ENCODE measurements at places on chromosomes 5 and 9.

DNA sequence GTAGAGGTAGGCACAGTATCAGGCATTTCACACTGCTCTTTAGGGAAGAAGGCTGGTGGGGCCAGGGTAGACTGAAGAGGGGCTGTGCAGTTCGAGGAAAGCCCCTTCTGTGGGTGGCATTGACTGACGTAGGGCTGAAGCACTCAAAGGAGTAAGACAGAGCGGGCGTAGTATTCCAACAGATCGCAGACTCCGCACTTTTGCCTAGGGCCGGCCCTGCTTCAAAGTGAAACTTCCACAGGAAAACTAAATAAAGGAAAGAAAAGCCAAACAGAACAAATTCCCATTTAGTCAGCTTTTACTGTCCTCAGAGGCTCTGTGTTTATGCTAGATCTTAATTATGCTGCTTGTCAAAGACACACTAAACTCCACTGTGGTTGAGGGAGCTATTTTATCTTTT lies 493.0 kb upstream of the WWC1 start:
- DNase-seq = no peak

DNA sequence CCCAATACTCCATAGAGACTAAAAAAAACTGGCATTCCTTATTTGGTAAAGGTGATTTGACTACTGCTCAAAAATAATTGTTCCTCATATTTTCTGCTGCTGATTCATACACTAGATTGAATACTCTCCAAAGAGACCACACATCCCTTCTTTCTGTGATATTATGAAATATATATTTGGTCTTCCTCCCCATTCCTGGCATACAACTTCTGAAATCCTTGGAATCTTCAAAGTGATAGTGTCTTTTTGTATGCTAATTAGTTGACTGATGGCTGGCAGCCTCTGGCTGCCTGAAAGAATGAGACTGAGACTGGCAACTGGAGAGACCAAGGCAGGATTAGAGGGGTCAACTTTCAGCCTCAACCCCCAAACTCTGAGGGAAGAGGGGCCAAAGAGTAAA lies 348.0 kb upstream of the RFX3 start:
- no peak for DNase-seq

DNA sequence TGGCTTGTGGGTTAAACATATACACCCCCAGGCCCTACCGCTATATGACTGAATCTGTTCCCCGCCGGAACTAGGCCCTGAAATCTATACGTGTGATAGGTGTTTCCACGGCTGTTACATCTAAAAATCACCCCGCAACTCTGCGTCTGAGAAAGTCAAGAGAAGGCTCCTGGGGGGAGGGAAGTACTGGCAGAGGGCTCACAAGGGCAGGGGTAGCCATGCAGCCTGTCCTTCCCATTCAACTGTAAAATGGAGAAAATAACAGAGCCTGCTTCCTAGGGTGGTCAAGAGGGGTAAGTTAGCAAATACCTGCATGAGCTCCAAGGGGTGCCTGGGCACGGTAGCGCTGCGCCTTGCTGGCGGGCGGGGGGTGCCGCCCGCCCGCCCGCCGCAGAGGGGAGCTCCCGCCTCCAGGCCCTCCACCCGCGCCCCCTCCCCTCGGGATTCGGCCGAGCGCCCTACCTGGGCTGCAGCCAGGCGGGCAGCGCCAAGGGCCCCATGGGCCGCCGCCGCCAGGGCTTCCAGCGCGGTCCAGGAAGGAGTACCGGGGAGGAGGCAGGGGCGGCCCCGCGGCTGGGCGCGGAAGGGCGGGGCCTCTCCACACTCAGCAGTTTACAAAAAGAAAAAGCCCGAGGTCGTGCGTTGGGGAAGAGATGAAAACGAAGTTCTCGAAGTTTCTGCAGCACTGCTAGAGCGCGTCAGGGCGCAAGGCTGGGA lies at the start of gene HACD4:
HACD4 (minus strand) TSS at position 550 of the 717 bp plus-strand sequence; CDS start at position 500, 50 bp downstream.
- DNase-seq = peak; percentile 62

DNA sequence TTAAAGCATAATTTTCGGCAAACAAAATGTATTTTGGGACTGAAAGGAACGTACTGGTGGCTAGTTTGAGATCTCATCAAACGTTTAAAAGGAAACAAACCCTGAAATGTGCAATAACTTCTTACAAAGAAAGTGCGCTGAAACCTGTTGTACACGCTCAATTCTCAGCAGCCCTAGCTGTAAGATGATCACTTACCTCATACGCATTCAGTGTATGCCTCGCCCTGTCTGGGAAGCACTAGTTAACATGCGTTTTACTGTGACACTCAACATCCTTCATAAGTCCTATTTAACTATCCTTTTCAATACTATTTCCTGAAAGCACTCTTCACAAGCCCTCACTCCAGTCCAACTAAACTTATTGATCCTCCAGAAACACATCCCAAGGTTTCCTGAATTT lies 485.0 kb upstream of the EDIL3 start:
- DNase-seq = no peak

GRCh38 chr9:136719195-136719880 lies 7.0 kb downstream of the DIPK1B start:
- DNase-seq = peak; percentile 54

DNA sequence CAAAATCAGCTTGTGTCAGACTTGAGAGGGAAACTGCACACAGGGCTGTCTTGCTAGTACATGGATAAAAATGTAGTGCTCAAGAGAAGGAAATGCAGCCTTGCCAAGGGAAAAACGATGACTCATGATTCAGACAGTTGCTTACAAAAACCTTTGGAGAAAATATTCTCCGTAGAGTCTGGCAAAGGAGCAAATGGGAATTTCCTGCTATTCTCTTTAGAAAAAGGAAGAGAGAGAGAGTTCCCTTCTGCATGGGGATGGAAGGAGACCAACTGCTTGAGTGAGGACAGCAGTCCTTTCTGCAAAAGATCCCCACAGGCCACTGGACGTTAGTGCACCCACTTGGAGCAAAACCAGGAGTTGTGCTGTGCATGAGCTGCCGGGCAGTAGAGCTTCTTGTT lies 7.6 kb downstream of the IFNB1 start:
- no peak for DNase-seq

DNA sequence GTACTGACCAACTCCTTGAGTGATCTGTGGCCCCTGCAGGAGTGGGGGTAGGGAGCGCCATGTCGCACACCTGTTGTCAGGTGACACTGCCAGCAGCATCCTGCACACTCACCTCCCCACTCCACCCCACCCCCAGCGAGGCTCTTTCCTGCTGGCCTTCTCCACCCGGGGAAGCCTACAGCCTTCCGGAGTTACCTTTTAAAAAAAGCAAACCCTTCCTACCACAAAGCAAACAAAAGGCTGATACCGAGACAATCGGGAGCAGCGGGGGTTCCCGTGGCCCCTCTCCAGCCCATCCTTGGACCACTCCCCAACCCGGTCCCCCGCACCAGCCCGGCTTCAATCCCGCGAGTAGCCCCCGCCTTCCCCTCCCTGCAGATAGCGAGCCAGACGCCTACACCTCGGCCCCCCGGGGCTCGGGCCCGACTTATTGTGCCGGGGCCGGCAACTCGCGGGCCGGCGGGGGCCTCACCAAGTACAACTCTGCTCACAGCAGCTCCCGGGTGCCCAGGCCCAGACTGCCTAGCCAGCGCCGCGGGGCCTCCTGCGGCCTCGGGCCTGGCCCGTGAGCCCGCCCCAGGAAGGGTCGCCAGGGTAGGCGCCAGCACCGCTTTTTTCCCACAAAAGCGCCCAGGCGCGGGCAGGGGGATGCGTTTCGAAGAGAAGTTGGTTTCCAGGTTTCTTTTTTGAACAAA lies 724 bp downstream of the MACROH2A1 start:
- peak; percentile 30 for DNase-seq

DNA sequence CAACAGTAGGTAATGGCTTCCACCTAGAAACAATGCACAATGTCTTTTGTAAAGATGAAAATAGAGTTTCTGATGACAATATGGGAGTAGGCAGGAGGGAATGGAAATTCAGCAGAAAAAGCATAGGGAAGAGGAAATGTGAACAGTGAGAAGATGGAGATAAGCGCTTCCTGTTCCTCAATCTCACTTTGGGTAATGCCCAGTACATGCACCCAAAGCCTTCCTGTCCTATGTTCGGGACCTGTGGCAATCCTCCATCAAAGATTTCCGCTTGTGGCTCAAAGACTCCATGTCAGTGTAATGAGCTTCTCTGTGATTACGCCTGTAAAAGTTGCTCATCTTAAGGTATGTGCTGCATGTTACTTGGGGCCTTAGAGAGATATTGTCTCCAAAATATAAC lies 2.7 kb downstream of the UGT3A1 start:
- no peak for DNase-seq

GRCh38 chr9:116662646-116663310 lies 24.3 kb upstream of the TRIM32 start:
- no peak for DNase-seq

DNA sequence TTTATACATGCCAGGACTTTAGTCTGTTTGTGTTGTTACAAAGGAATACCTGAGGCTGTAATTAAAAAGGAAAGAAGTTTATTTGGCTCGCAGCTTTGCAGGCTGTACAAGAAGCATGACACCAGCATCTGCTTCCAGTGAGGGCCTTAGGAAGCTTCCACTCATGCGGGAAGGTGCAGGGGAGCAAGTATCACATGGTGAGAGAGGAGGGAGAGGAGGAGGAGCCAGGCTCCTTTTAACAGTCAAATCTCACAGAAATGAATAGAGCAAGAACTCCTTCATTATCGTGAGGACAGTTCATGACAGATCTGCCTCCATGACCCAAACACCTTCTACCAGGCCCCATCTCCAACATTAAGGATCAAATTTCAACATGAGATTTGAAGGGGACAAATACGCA lies 18.7 kb upstream of the C5orf46 start:
- DNase-seq = no peak

DNA sequence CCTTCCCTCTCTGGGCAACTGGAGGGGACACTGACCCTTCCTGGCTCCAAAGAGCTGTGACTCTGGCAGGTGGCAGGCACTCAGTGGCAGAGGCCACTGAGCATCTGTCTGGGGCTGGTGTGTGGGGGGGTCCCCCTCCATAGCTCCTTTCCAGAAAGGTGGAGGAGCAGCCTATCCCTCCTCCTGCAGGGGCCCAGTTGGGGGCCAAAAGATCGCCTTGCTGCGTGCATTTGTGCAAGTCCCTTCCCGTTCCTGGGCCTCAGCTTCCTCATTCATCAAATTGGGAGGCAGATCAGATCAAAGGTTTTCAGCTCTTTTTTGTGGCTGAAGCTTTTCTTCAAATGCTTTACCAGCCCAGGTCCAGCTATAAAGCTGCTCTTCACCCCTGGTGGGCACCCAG lies 77.7 kb downstream of the NTNG2 start:
- DNase-seq = no peak

- DNase-seq = no peak
Observed at GRCh38 chr9:88041447-88041846, 67.1 kb upstream of the CDK20 start.

- no peak for DNase-seq
Observed at GRCh38 chr5:180816608-180817534, 14.3 kb upstream of the MGAT1 start.

GRCh38 chr5:131260895-131261294 lies 3.0 kb upstream of the CDC42SE2 start:
- no peak for DNase-seq

GRCh38 chr5:176630681-176631222 lies 277 bp downstream of the EIF4E1B start:
- DNase-seq = no peak

- no peak for DNase-seq
Observed at GRCh38 chr9:94896512-94896911, 170.0 kb downstream of the AOPEP start.

DNA sequence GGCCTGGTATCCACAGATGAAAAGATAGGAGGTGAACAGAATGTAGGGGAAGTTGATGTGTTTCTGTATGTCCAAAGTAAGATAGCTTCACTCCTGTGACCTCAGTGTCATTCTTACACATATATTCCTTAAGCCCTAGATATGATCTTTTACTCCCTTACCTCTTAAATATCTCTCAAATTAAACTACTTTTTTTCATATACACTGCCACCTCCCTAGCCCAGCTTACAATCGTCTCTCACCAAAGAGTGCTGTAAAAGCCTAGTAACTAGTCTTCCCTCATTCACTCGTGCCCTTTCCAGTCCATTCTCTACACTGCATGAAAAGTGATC lies 5.3 kb downstream of the DNAI1 start:
- DNase-seq = no peak

GRCh38 chr5:36492984-36493654 lies 113.3 kb upstream of the SLC1A3 start:
- no peak for DNase-seq

GRCh38 chr9:14710804-14711203 lies 11.7 kb downstream of the CER1 start:
- no peak for DNase-seq

- no peak for DNase-seq
Observed at GRCh38 chr9:22916148-22916547, 469.5 kb downstream of the DMRTA1 start.

- no peak for DNase-seq
Observed at GRCh38 chr9:122897969-122898368, 7.2 kb downstream of the RC3H2 start.

- DNase-seq = no peak
Observed at GRCh38 chr9:133687856-133688761, 50.0 kb downstream of the SARDH start.

- no peak for DNase-seq
Observed at GRCh38 chr5:891117-891836, 1.3 kb downstream of the BRD9 start.

GRCh38 chr5:14353726-14354474 lies 210.8 kb downstream of the TRIO start:
- no peak for DNase-seq

- no peak for DNase-seq
Observed at GRCh38 chr5:1662559-1663085, 137.0 kb downstream of the MRPL36 start.

- DNase-seq = no peak
Observed at GRCh38 chr5:7991125-7991821, 122.3 kb downstream of the MTRR start.

- no peak for DNase-seq
Observed at GRCh38 chr9:95952471-95952870, 77.0 kb downstream of the ERCC6L2 start.

DNA sequence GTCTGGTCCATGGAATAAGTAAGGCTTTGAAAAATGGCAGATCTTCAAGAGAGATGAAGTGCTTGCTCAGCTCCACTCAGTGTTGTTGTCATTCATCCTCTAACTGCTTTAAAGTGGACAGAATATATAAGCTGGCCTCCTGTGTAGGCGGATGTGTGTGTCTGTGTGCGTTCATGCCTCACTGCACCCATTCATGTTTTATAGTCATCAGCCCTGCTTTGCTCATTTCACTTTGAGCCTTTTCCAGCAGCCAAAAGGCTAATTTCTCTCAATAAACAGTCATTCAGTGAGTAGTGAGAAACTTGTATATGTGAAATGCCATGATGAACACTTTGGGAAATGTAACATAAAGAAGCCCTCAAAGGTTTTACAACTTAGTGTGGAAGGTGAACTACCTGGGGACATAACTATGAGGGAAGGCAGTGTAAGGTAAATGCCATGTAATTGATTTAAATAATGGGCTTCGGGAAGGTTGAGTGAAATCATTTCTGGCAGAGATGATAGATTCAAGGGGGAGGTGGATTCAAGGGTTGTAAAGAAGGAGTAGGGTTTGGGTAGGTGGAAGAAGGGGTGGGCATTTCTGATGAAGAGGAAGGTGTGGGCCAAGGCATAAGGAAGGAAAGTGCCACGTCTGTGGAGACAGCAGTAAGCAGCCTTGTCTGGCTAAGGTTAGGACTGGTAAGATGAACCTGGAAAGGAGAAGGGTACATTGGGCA lies 15.7 kb downstream of the TTC23L start:
- no peak for DNase-seq

GRCh38 chr5:53936481-53937352 lies 373.7 kb downstream of the ARL15 start:
- DNase-seq = no peak

GRCh38 chr5:540906-541538 lies 16.8 kb upstream of the SLC9A3 start:
- DNase-seq = no peak

GRCh38 chr9:15229409-15229808 lies 77.6 kb downstream of the TTC39B start:
- no peak for DNase-seq
